Mammary epithelial cell (primary cell): ENCODE measurements at places on chromosomes 16 and 17. TPM values are rescaled to one million over a fixed set of nuclear protein-coding genes. Genes with fewer than 3 reads are reported as not detected.

DNA sequence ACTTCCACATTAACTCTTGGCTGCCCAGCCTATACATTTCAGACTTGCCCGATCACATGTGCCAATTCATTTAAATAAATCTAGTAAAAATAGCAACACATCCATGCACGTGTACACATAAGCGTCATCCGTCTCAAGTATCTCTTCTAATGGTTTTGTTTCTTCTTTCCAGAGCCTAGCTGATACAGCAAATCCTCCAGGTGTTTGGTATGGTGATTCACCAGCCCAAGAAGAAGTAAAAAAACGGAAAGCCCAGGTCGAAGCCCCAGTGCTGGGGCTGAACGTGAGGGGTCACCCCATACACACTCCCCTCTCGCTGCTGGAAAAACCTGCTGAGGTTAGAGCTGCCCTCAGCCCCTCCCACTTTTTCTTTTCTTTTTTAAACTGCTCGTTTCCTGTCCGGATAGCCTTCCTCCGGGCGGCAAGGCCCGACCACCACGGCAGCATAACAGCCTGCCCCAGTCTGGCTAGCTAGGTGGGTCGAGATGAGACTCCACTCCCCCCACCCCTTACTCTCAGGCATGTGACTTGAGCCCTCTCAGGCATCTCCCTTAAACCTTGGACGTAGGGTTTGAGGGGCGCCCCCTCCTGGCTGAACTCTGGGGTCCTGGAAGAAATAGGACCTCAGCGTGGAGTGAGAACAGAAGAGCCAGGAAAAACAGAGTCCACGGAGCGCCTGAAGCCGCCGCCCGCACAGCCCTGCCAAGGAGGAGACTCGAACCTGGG, 13.9 kb upstream of the OR1F1 start:
- DNase-seq, result peak; percentile 46

DNA sequence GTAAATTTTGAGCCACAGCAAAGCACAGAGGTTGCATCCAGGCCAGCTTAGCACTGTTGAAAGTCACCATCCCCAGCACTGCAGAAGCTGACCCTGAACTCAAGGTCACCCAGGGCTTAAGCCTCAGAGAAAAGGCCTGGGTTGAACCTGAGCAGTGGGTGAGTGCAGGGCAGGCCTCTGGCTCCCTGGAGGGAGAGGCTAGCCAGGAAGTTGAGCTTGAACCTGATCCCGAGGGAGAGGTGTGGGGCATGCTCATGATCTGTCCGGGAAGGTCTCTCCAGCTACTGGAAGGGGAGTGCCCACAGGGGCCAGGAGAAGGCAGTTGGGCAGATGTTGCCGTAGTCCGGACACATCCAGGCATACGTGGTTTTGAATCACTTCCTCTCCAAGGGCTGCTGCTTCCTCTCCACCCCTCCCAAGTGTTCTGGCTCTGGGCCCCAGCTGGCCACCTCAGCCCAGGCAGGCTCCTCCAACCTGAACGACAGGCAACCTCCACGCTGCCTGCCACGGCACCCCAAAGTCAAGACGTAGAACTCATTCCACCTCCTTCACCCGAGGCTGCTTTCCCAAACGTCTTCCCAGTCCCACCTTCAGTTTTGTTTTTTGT, 18.4 kb downstream of the CARHSP1 start:
- DNase-seq, result peak; percentile 80

DNA sequence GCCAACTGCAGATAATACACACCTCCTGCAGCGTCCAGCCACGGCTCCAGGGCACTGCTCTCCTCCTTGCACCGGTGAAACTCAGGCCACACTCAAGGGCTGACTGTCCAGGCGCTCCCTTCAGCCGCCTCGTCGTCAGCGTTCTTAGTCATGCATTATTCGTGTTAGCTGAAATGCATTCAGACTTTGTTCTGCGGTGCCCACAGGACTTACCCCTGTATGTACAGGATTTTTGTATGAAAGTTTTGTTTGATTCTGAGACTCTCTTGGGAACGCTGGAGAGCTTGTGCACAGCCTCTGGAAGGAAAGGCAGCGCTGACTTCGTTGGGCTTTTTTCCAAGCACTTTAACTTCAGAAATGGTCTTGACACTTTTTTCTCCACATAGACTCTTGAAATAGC, 22.1 kb downstream of the CIBAR2 start:
- peak; percentile 26 for DNase-seq

DNA sequence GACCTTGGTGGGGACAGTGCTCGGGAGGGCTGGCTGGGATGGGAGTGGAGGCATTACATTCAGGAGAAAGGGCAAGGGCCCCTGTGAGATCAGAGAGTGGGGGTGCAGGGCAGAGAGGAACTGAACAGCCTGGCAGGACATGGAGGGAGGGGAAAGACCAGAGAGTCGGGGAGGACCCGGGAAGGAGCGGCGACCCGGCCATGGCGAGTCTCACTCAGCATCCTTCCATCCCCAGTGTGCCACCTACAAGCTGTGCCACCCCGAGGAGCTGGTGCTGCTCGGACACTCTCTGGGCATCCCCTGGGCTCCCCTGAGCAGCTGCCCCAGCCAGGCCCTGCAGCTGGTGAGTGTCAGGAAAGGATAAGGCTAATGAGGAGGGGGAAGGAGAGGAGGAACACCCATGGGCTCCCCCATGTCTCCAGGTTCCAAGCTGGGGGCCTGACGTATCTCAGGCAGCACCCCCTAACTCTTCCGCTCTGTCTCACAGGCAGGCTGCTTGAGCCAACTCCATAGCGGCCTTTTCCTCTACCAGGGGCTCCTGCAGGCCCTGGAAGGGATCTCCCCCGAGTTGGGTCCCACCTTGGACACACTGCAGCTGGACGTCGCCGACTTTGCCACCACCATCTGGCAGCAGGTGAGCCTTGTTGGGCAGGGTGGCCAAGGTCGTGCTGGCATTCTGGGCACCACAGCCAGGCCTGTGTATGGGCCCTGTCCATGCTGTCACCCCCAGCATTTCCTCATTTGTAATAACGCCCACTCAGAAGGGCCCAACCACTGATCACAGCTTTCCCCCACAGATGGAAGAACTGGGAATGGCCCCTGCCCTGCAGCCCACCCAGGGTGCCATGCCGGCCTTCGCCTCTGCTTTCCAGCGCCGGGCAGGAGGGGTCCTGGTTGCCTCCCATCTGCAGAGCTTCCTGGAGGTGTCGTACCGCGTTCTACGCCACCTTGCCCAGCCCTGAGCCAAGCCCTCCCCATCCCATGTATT, 1.1 kb downstream of the CSF3 start:
- no peak for DNase-seq

DNA sequence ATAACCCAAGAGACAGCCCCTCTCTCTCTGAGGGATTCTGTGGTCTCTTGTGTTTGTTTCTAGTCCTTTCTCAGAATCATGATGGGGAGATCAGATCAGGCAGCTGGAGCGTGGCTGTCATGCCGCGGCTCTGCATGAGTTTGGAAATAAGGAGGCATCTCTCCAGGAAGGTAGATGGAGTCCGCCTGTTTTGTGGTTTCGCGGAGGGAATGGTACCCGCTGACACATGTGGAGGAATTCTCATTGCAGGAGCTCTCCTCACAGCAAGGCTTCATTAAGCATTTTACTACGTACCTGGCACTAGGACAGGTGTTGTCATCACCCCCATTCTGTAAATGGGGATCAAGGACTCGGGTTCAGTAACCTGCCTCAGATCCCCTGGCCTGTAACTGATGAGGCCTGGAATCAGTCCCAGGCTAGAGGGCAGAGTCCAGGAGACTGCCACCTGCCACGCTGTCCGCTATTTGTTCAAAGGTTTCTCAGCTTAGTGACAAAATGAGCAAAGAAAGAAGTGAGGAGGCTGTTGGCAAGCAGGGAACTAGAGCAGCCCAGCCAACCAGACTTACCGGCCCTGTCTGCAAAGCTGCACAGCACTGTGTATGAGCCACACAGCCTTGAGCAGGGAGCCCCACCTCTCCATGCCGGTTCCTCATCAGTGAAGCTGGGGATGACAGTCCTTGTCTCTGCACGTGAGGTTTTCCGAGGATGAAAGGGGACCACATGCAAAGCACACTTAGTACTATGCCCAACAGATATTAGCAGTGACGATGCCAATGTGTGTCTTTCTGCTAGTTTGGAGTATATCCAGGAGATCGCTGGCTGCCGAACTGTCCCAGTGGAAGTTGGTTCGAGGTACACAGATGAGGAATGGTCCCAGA, 11.0 kb downstream of the KDM8 start:
- DNase-seq, result no peak

DNA sequence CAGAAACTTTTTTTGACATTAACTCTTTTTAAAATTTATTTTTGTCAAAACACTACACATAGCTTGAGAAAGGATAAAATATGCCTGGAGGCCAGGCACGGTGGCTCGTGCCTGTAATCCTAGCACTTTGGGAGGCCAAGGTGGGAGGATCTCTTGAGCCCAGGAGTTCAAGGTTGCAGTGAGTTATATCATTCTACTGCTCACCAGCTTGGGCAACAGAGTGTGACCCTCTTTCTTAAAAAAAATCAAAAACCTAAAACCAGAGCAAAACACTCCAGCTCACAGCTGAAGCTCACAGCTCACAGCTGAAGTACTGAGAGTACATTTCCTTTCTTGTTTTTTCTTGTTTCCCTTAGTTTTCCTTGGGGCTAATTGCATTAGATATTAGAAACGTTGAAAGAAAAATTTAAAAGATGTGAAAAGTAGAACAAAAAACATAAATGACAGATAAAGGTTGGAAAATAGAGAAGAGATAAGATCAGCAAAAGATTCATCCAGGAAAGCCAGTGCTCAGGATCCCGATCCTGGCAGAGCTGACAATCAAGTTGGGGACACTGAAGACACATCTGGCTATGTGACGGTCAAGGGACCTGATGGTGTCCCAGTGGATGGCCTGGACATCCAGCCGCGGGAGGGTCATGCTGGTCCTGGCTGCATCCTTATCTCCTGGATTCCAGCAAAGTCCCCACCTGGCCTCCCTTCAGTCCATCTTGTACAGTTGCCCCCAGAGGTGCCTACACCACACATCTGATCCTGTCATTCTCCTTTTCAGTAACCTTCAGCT, 9.8 kb downstream of the CHST6 start:
- DNase-seq, result no peak

DNA sequence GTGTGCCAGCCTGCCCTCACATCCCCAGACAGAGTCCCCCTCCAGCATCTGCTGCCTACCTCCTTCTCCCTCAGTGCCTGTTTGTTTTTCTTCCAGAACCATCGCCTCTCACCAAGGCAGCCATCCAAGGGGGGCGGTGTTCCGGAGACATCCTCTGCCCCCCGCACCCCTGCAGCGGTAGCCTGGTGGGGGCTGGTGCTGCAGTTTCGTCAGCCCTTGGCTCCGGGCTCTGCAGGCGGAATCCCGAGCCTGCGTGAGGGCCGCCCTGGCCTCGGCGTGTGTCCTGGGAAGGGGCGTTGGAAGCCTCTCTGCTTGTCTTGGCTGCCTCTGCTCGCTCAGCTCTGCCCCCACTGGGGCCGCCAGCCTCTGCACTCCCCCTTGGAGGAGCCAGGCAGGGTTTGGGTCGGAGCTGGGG, 126.0 kb upstream of the CIBAR2 start:
- no peak for DNase-seq

- DNase-seq, result no peak
These were observed 77.8 kb downstream of the ADCY9 start for GRCh38 chr16:4038448-4038847.

GRCh38 chr16:81198635-81199034, 39.9 kb upstream of the BCO1 start:
- no peak for DNase-seq

DNA sequence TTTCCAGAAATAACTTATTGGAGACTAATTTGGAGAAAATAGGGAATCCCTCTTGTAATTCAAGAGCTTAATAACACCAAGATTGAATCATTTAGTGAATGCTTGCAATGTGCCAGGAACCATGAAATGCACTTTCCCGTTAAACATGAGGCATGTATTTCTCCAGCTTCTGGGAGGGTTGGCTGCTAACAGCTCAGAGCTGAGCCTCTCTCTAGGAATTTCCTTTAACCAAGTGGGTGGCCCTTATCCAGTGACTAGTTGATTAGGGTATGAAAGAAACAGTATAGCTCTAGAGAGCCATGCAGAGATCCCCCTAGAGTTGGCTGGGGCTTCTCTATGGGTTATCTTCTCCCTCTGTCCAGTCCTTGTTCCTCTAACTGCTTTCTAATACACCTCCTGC, 356.4 kb upstream of the GOT2 start:
- no peak for DNase-seq

DNA sequence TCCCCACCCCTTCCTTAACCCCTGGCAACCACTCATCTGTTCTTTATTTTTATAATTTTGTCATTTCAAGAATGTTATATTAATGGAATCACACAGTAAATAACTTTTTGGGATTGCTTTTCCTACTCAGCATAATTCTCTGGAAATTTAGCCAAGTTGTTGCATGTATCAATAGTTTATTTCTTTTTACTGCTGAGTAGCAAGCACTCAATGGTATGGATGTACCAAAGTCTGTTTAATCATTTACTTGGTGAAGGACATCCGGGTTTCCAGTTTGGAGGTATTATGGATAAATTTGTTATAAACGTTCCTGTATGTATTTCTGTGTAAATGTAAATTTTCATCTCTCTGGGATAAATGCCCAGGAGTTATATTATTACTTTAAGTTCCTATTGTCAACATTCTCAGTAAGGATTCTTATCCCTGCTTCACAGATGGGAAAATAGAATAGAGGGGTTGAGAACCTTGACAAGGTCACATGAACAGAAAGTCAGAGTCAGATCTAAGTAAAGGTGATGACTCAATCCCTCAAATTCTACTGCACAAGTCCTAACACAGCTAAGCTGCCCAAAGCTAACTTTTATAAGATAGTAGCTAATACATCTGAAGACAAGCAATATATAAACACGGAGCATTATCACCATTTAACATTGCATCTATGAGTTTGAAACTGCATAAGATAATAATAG, 62.4 kb upstream of the MTMR4 start:
- peak; percentile 81 for DNase-seq

- DNase-seq, result no peak
These were observed 251.0 kb upstream of the TNRC6C start for GRCh38 chr17:77707546-77707945.

DNA sequence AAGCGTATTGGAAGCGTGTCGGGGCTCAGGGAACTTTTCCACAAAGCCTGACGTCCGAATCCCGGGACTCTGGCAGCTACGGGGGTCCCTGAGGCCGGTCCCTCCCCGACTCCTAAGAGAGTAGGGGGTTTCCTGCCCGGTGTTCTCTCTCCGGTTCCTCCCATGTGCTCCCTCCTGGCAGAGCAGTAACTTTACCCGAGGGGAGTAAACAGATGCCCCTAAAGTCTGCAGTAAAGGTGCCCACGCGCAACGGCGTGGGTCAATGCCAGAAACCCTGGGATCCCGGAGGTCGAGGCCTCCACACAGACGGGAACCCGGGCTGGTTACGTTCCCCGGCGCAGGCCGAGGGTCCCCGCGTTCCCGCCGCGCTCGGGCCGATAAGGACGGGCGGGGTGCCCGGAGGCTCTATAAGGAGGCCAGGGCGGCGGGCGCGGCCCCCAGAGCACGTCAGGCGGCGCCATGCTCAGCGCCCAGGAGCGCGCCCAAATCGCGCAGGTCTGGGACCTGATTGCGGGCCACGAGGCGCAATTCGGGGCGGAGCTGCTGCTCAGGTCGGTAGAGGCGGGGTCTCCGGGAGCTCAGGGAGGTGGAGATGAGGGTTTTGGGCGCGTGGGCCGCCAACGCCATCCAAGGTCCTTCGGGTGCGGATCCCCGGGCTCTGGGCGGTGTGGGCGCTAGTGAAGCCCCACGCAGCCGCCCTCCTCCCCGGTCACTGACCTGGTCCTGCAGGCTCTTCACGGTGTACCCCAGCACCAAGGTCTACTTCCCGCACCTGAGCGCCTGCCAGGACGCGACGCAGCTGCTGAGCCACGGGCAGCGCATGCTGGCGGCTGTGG, at the start of gene HBM:
HBM (plus strand) TSS at position 440 of the 836 bp plus-strand sequence; CDS start at position 460, 20 bp downstream.
- no peak for DNase-seq

Gene SECTM1
- total RNA-seq, result 2.7 TPM

Gene RMI2
- 2.2 TPM for total RNA-seq

Gene TMC6
- 46.3 TPM for total RNA-seq

Gene LRRC46
- 0.40 and 0.54 TPM in 2 replicates for total RNA-seq

Gene CDRT15L2
- not detected for total RNA-seq

Gene HOXB1
- not detected for total RNA-seq

Gene CLDN9
- not detected for total RNA-seq
